ENCODE measurements at places on chromosomes 16 and 17. TPM values are rescaled to one million over a fixed set of nuclear protein-coding genes. Genes with fewer than 3 reads are reported as not detected.

Gene PRSS33
- total RNA-seq = not detected

DNA sequence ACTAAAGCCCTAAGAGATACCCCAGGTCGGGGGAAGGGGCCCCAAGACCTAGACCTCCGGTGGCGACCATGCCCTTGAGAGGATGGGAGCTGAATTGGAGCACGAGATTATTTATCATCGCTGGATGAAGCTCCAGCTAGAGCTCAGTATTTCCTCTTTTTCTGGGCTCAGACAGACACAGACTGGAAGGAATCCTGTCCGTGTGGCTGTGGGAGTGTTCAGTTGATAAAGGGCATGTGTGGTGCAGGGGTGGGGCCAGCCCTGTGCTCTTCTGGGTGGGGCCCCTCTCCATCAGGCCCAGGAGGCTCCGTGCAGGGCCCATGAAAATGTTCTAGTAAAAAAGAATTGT is 6.3 kb upstream of the CBX4 start:
- no peak for DNase-seq
- peak overlapping the region; percentile 80 for H3K27ac ChIP-seq
- peaks cover 48% of the 10 kb centered on the region for H3K27me3 ChIP-seq

Gene DBNDD1
- total RNA-seq = 4.6 TPM

GRCh38 chr16:12340151-12340733 is 363.7 kb downstream of the SNX29 start:
- H3K4me3 ChIP-seq = no peak overlapping the region
- H3K27ac ChIP-seq = no peak overlapping the region
- no peaks in the 10 kb centered on the region for H3K36me3 ChIP-seq

- H3K27ac ChIP-seq = peak overlapping the region; percentile 87
- peak overlapping the region; percentile 84 for H3K4me3 ChIP-seq
- H3K36me3 ChIP-seq = no peaks in the 10 kb centered on the region
- H3K27me3 ChIP-seq = peaks cover 12% of the 10 kb centered on the region
Measured at GRCh38 chr17:44502598-44503146, 534 bp downstream of the GPATCH8 start.

DNA sequence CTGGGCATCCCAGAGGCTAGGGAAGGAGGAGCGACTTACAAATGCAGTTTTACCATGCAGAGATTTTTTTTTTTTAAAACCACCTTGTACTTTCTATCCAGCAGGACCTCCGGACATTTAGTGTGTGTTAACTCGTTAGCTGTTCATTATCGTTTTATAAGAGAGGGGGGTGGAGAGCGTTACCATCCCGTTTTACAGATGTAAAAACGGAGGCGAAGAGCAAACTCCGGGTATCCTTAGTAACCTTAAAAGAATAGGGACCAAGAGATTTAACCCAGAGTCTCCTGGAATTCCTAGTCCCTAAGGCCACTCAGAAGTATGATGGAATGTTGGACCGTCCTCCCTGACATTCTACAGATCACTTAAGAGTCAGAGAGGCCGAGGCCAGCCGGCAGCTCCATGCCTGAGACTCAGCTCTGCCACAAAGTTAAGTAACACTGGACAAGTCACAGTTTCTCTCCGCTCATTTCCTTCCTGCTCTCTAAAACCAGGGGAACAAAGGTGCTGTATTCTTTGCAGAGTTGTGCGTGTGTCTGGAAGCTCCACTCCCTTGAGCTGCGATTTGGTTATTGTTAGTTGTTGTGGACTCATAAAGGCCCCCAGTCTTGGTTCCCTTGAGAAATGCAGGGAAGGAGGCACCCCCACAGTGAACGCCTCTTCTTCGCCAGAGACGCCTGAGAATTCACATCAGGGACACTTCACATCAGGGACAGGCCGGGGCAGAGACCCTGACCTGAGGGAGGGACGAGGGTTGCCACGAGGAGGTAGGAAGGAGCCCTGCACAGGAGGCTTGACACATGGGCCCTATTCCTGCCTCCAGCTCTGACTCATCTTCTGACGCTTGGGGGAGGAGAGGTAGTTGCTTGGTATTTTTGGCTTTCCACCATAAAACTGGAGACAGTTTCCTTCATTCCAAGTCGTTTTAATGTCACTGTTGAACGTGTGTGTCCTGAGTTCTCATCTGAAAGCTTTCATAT is 1.2 kb downstream of the DUSP14 start:
- DNase-seq = peak; percentile 26
- no peaks in the 10 kb centered on the region for H3K27me3 ChIP-seq
- peaks cover 73% of the 10 kb centered on the region for H3K4me1 ChIP-seq
- H3K36me3 ChIP-seq = no peaks in the 10 kb centered on the region
- H3K27ac ChIP-seq = peak overlapping the region; percentile 94
- H3K4me3 ChIP-seq = peak overlapping the region; percentile 94

GRCh38 chr16:56999409-57000270 is 10.3 kb downstream of the NLRC5 start:
- H3K4me1 ChIP-seq = peaks cover 49% of the 10 kb centered on the region
- DNase-seq = no peak
- no peaks in the 10 kb centered on the region for H3K36me3 ChIP-seq

Gene KIF18B
- total RNA-seq = 0.49 TPM

DNA sequence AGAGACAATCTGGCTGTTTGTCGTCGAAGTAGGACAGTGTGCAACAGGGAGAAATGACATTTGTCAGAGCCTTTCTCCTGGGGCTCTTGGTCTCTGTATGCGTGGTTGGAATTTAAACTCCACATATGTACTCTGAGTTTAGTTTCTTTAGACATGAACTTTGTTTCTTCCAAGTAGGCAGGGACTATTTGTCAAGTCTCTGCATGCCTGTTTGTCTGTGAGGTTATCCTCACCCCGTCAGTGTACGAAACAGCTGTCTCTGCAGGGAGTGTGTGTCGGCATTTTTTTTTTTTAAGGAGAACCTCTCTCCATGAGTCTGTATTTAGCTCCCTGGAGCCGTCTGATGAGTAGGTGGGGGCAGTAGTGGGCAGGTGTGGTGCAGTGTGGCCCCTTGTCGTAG is 29.7 kb downstream of the NDEL1 start:
- no peak overlapping the region for H3K27ac ChIP-seq
- no peak for DNase-seq
- H3K27me3 ChIP-seq = no peaks in the 10 kb centered on the region

DNA sequence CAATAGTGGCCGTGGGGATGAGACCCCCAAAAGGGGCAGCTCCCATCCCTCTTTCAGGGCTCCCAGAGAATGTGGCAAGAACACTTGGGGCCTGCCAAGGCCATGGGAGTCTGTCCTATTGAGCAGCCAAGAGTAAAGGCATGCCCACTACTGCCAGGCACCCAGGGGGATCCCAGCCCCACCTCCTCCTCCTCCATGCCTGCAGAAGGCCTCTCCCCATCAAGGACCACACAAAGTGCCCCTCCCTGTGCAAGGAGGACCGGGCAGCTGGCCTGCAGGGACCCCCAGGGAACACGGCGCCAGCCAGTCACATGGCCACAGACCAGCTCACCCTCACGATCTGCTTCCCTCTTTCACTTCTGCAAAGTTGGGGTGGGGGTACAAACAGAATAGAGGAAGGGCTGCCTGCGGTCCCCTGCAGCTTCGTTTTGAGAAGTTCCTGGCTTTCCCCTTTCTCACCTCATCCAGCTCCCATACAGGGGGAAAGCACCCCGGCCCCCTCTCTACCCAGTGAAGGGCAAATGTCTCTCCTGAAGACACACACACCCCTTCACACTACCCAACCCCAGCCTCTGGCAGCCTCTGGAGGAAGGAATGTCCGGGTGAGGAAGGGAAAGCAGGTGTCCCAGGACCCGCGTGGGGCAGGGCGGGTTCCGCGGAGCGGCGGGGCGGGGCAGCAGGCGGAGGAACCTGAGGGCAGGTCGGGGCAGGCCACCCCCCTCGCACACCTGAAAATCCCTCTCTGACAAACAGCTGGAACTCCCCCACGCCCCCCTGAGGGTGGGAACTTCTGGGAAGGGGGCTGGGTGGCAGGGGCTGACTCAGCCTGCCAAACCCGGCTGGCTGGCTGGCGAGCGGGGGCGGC is 2.0 kb downstream of the PPP1R9B start:
- peak overlapping the region; percentile 98 for H3K27ac ChIP-seq
- H3K36me3 ChIP-seq = peaks cover 19% of the 10 kb centered on the region
- peak overlapping the region; percentile 98 for H3K4me3 ChIP-seq
- no peaks in the 10 kb centered on the region for H3K27me3 ChIP-seq
- peak; percentile 53 for DNase-seq

DNA sequence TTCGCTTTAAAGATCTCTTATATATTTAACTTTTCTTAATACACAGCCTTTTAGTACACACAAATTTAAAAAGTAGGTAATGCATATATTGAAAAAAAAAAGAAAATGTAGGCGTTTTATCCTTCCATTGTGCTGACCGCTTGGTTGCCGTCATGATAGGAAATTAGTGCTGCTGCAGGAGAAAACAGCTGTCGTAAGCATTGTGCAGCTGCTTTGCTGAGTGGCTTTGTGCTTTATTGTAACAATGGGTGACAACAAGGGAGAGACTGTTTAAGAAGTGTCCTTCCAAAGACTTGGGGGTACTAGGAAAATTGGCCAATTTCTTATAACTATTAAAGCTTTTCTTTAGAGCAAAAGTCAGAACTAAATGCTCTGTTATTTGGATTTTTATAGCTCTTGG is 5.0 kb downstream of the HERPUD1 start:
- DNase-seq = no peak
- peaks cover 76% of the 10 kb centered on the region for H3K4me1 ChIP-seq
- H3K36me3 ChIP-seq = peaks cover 82% of the 10 kb centered on the region
- H3K27me3 ChIP-seq = no peaks in the 10 kb centered on the region
- no peak overlapping the region for H3K27ac ChIP-seq

DNA sequence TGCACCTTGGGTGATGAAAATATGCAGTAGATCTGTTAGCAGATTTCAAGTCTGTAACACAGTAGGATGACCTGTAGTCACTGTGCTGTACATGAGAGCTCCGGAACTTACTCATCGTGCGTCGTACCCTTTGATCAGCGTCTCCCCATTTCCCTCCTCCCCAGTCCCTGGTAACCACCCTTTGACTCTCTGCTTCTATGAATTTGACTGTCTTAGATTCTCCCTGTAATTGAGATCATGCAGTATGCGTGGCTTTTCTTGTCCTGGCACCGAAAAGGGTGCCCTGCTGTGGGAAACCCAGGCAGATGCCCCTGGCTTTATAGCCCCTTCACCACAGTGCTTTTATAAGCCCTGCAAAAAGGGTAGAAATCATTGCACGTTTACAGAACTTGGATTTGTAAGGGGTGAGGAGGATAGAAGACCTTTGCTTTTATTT is 20.5 kb downstream of the CLEC16A start:
- peaks cover 36% of the 10 kb centered on the region for H3K4me1 ChIP-seq
- peaks cover 32% of the 10 kb centered on the region for H3K36me3 ChIP-seq
- no peak overlapping the region for H3K4me3 ChIP-seq
- no peak overlapping the region for H3K27ac ChIP-seq
- no peak for DNase-seq
- H3K27me3 ChIP-seq = no peaks in the 10 kb centered on the region

- no peak overlapping the region for H3K27ac ChIP-seq
- DNase-seq = no peak
- H3K27me3 ChIP-seq = peaks cover 49% of the 10 kb centered on the region
- H3K4me1 ChIP-seq = peaks cover 61% of the 10 kb centered on the region
Measured at GRCh38 chr16:2468725-2469398, 2.2 kb upstream of the NTN3 start.

GRCh38 chr17:30344283-30345088 is 10.6 kb upstream of the TMIGD1 start:
- no peaks in the 10 kb centered on the region for H3K36me3 ChIP-seq
- peak; percentile 36 for DNase-seq
- peaks cover 53% of the 10 kb centered on the region for H3K4me1 ChIP-seq
- no peak overlapping the region for H3K4me3 ChIP-seq
- H3K27me3 ChIP-seq = no peaks in the 10 kb centered on the region

GRCh38 chr17:79217473-79218135 is 143.0 kb downstream of the ENGASE start:
- DNase-seq = no peak
- no peaks in the 10 kb centered on the region for H3K4me1 ChIP-seq
- peaks cover 100% of the 10 kb centered on the region for H3K27me3 ChIP-seq
- no peak overlapping the region for H3K27ac ChIP-seq
- H3K4me3 ChIP-seq = no peak overlapping the region
- H3K36me3 ChIP-seq = no peaks in the 10 kb centered on the region
